ENCODE measurements at places on chromosomes 5 and 9. TPM values are rescaled to one million over a fixed set of nuclear protein-coding genes. Genes with fewer than 3 reads are reported as not detected.

DNA sequence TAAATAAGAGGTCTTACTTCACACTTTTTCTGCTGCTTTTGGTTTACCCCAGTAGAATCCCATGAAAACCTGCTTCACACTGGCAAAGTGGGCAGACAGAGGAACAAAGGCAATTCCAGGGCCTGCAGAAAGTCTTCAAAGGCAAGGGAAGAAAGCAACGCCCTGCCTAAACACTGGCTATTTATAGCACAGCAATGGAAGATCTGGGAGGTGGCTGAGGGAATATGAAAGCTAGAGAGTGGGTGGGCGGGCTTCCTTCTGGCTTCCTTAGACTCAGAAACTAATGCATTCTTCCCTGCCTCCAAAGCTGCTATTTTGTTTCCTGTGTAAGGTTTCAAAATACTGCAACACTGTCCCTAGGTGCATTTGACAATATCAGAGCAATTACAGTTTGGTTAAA is 46.8 kb downstream of the ELAVL2 start:
- no peaks in the 10 kb centered on the region for H3K36me3 ChIP-seq
- H3K4me1 ChIP-seq, result no peaks in the 10 kb centered on the region
- H3K4me3 ChIP-seq, result no peak overlapping the region
- DNase-seq, result no peak
- H3K27me3 ChIP-seq, result no peaks in the 10 kb centered on the region

Gene GPR107
- 33.4 TPM for total RNA-seq

GRCh38 chr9:73179589-73179988 is 27.9 kb downstream of the ANXA1 start:
- no peaks in the 10 kb centered on the region for H3K27me3 ChIP-seq
- H3K4me1 ChIP-seq, result no peaks in the 10 kb centered on the region
- H3K27ac ChIP-seq, result no peak overlapping the region
- H3K36me3 ChIP-seq, result no peaks in the 10 kb centered on the region

- H3K27ac ChIP-seq, result no peak overlapping the region
- H3K4me1 ChIP-seq, result no peaks in the 10 kb centered on the region
- DNase-seq, result no peak
- H3K4me3 ChIP-seq, result no peak overlapping the region
Observed at GRCh38 chr5:153584126-153584959, 93.9 kb downstream of the GRIA1 start.

- no peak overlapping the region for H3K27ac ChIP-seq
- no peak for DNase-seq
- peaks cover 19% of the 10 kb centered on the region for H3K36me3 ChIP-seq
- peaks cover 6% of the 10 kb centered on the region for H3K4me1 ChIP-seq
Observed at GRCh38 chr9:122151267-122151828, 8.2 kb downstream of the NDUFA8 start.

GRCh38 chr5:8641786-8642505 is 773.0 kb downstream of the MTRR start:
- H3K36me3 ChIP-seq, result no peaks in the 10 kb centered on the region
- no peaks in the 10 kb centered on the region for H3K4me1 ChIP-seq
- H3K27ac ChIP-seq, result no peak overlapping the region
- H3K27me3 ChIP-seq, result no peaks in the 10 kb centered on the region
- DNase-seq, result no peak

Gene C5orf58
- not detected for total RNA-seq

GRCh38 chr5:1546556-1546955 is 22.8 kb upstream of the LPCAT1 start:
- no peaks in the 10 kb centered on the region for H3K36me3 ChIP-seq
- H3K27ac ChIP-seq, result peak overlapping the region; percentile 73
- peak; percentile 64 for DNase-seq
- no peak overlapping the region for H3K4me3 ChIP-seq
- H3K27me3 ChIP-seq, result no peaks in the 10 kb centered on the region

- no peaks in the 10 kb centered on the region for H3K4me1 ChIP-seq
- no peak overlapping the region for H3K27ac ChIP-seq
- H3K36me3 ChIP-seq, result no peaks in the 10 kb centered on the region
- no peaks in the 10 kb centered on the region for H3K27me3 ChIP-seq
Observed at GRCh38 chr9:109538346-109538745, 40.2 kb upstream of the PTPN3 start.

GRCh38 chr9:3698076-3698475 is 172.3 kb upstream of the RFX3 start:
- no peak overlapping the region for H3K4me3 ChIP-seq
- no peak overlapping the region for H3K27ac ChIP-seq
- no peaks in the 10 kb centered on the region for H3K27me3 ChIP-seq
- H3K4me1 ChIP-seq, result no peaks in the 10 kb centered on the region

GRCh38 chr5:154159343-154159742 is 31.2 kb upstream of the GALNT10 start:
- H3K4me3 ChIP-seq, result no peak overlapping the region
- H3K27ac ChIP-seq, result no peak overlapping the region
- no peaks in the 10 kb centered on the region for H3K4me1 ChIP-seq
- no peaks in the 10 kb centered on the region for H3K27me3 ChIP-seq
- H3K36me3 ChIP-seq, result no peaks in the 10 kb centered on the region
- DNase-seq, result no peak

GRCh38 chr5:115274584-115274983 is 11.9 kb upstream of the PGGT1B start:
- DNase-seq, result peak; percentile 28
- H3K27me3 ChIP-seq, result no peaks in the 10 kb centered on the region
- H3K4me3 ChIP-seq, result no peak overlapping the region

GRCh38 chr5:81146031-81146430 is 87.1 kb upstream of the CKMT2 start:
- H3K36me3 ChIP-seq, result no peaks in the 10 kb centered on the region
- no peak for DNase-seq
- H3K27me3 ChIP-seq, result no peaks in the 10 kb centered on the region
- H3K4me1 ChIP-seq, result no peaks in the 10 kb centered on the region

- no peak overlapping the region for H3K4me3 ChIP-seq
- H3K36me3 ChIP-seq, result no peaks in the 10 kb centered on the region
- no peak overlapping the region for H3K27ac ChIP-seq
- no peaks in the 10 kb centered on the region for H3K27me3 ChIP-seq
Observed at GRCh38 chr9:83570359-83570758, 32.2 kb upstream of the FRMD3 start.

DNA sequence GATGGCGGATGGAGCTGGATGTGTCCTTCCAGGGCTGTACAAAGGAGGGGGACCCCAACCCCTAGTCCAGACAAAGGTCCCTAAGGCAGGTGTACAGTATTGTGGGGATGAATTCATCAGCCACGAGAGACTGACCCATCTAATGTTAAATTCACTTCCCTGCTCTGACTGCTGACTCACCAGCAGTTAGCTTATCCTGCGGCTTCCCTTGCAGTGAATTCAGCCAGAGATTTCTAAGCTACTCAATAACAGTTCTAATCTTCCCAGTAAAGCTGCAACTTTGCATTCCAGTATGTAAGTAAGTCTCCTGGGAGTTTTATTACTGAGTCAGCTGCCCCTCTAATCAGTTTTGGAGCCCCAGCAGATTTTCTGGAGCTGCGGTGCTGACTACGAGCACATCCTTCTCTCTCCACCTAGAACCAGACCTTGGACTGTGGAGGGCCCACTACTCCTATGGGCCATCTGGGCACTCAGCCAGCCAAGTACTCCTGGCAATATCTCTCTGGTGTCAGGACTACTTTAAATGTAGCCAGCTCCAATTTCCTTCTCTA is 16.1 kb downstream of the B4GALT1 start:
- H3K36me3 ChIP-seq, result no peaks in the 10 kb centered on the region
- peak overlapping the region; percentile 66 for H3K27ac ChIP-seq
- H3K4me3 ChIP-seq, result no peak overlapping the region

Gene PCDHA12
- 3.3 TPM for total RNA-seq

- no peaks in the 10 kb centered on the region for H3K27me3 ChIP-seq
- H3K4me1 ChIP-seq, result no peaks in the 10 kb centered on the region
- H3K36me3 ChIP-seq, result no peaks in the 10 kb centered on the region
- H3K4me3 ChIP-seq, result no peak overlapping the region
- H3K27ac ChIP-seq, result no peak overlapping the region
Observed at GRCh38 chr9:26170190-26170589, 491.9 kb upstream of the TUSC1 start.

Gene FCN2
- not detected for total RNA-seq

GRCh38 chr5:138569782-138570181 is 5.4 kb downstream of the HSPA9 start:
- H3K27ac ChIP-seq, result no peak overlapping the region
- H3K4me1 ChIP-seq, result peaks cover 12% of the 10 kb centered on the region
- peaks cover 91% of the 10 kb centered on the region for H3K36me3 ChIP-seq
- H3K27me3 ChIP-seq, result no peaks in the 10 kb centered on the region
- DNase-seq, result no peak

All from upper lobe of left lung (tissue), 6 donors.